ENCODE measurements at places on chromosomes 12 and 14.
A peak's percentile ranks its signal among the peaks of the same experiment; 100 is the strongest.

DNA sequence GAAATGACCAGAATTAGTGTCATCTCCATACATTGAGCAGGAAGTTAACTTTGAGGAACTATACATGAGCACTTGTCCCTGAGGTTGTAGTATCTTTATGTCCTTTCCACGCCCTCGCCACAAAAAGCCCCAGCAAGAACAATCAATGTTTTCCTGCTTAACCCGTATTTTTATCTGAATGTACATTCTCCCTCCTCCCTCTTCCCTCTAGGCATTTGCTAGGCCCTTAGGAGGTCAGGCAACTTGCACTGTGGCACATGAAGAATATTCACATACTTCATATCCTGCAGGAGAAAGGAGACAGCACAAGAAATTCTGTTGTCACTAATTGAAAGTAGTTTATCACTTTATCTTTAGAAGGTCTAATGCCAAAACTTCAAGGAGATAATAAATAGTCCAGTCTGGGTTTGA lies 18.1 kb upstream of the DUSP6 start:
- no peak for DNase-seq

DNA sequence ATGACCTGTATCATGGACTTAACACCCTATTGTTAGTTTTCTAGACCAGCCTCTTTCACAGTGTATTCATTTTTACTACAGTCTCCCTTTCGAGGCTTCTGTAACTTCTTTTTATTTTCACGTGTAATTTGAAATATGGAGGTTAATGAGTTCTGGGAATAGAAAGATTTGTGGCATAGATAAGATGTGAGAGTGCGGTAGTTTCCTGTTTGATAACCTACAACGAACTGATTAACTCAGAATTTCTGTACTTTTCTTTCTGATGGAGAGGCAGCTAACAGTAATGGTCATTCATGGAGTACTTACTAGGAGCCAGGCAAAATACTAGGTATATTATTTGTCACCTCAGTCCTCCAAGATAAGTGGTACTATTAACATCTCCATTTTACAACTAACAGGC lies 21.2 kb downstream of the POLR3B start:
- no peak for DNase-seq

DNA sequence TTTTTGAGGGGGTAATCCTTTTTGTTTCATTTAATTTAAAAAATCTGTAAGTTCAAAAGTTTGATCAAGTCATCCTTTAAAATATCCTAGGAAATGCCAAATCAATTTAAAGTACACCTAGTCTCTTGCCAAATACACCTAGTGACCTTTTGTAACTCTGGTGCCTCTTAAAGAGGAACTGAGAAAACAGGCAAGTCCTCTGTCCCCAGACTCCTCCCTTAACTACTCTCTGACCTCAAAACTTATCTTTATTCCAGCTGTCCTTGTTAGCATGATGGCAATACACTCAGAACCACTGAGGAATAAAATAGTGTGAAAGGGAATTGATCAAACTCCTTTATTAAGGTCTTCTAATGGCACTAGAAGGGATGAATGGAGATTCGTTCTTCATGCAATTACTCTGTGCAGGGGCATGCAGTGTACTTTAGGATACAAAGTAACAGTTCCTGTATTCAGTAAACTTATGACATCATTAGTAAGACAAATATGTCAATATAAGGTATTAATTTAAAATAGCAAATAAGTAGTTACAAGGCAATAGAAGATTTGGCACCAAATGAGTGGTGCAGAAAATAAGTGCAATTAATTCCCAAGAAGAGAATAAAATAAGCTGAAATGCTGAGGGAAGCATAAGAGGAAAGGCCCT lies 3.3 kb downstream of the FAR2 start:
- DNase-seq: no peak

- DNase-seq: no peak
These were observed 24.4 kb upstream of the FRMD6 start for GRCh38 chr14:51627313-51627712.

DNA sequence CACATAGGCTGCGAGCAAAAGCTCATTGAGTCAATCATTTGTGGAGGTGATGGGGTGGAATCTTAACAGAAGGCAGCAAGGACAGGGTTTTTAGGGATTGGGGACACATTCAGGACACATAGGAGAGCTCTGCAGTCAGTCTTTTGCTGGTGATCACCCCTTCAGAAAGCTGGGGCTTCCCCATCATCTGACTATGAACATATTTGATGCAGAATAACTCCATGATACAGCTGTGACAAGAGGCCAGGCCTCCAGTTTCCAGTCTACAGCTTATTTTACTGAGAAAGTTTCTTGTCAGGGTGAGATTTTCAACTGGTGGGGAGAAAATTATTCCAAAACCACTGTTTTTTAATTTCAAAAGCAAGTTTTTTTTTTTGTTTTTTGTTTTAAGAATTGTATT lies 134.2 kb downstream of the TMEM30B start:
- no peak for DNase-seq

GRCh38 chr14:91177073-91178034 lies 63.5 kb downstream of the DGLUCY start:
- peak; percentile 71 for DNase-seq

DNA sequence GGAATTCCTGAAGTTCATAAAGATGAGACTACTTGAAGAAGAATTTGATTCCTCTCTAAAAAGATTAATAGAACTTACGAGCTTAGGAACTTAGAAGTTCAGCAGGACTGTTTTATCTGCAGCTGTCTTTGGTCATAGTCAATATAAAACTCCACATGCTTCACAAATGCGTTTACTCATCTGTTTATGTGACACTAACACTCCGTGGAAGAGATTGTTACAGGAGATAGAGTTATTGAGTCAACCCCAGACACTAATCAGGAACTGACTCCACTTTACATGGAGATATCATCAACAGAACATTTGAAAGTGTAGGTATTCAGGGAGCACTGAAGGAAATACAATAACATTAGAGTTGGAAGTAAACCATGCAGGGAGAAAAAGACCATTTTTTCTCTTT lies 92.8 kb downstream of the LRFN5 start:
- DNase-seq: no peak

GRCh38 chr12:109074866-109075265 lies 18.4 kb downstream of the ALKBH2 start:
- no peak for DNase-seq
